Activated naive CD4-positive, alpha-beta T cell (primary cell): ENCODE measurements at places on chromosomes 2 and 18.

GRCh38 chr2:196640031-196640548 is 575 bp downstream of the CCDC150 start:
- no peak for DNase-seq

DNA sequence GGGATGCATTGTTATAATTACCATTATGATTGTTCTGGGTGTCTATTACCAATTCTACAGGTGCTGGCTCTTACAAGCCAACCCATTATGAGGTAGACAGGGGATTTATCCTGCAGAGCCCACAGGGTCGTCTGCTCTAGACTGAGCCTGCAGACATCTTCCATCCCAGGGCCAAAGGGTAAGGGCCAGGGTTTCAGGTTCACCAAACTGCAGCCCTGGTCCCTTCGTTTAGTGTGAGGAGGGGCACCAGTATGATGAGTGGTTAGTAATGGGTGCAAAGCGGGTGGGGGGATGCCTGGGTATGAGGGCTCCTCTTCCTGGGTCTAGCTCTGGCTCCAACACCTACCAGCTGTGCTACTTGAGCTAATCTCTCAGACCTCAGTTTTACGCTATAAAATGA is 1.2 kb upstream of the ARID5A start:
- DNase-seq = no peak

DNA sequence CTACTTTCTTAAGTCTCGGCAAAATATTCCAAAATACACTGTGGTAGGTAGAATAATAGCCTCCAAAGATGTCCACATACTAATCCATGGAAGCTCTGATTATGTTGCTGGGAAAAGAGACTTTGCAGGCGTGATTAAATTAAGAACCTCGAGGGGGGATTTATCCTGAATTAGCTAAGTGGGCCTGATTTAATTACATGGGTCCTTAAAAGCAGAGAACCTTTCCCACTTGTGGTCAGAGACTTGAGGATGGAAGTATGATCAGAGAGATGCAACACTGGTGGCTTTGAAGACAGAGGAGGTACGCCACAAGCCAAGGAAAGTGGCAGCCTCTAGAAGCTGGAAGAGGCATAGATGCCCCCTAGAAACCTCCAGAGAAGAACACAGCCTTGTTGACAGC is 2.8 kb downstream of the DYM start:
- no peak for DNase-seq

DNA sequence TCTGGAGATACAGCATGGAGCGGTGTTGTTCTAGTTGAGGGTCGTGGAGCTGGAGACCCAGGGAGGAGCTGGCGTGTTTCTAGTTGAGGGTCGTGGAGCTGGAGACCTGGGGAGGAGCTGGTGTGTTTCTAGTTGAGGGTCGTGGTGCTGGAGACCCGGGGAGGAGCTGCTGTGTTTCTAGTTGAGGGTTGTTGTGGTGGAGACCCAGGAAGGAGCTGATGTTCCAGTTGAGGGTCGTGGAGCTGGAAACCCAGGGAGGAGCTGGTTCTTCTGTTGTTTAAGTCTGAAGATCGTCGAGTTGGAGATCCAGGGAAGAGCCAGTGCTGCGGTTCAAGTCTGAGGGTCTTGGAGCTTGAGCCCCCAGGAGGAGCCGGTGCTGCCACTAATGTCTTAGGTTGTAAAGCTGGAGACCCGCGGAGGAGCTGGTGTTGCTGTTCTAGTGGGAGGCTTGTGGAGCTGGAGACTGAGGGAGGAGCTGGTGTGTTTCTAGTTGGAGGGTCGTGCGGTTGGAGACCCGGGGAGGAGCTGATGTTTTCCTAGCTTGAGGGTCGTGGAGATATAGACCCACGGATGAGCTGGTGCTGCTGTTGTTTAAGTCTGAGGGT is 155.3 kb downstream of the RTP5 start:
- DNase-seq = no peak
